ENCODE measurements at places on chromosomes 7 and 10. TPM values are rescaled to one million over a fixed set of nuclear protein-coding genes. Genes with fewer than 3 reads are reported as not detected.

DNA sequence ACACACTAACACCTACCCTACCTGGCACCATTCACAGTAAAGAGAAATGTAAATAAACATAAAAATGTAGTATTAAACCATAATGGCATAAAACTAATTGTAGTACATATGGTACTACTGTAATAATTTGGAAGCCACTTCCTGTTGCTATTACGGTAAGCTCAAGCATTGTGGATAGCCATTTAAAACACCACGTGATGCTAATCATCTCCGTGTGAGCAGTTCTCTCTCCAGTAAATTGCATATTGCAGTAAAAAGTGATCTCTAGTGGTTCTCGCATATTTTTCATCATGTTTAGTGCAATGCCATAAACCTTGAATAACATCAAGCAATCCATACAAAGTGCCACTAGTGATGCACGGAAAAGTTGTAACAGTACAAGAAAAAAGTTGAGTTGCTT lies 75.4 kb downstream of the CFTR start:
- DNase-seq = no peak

GRCh38 chr7:124700655-124701054 lies 64.9 kb downstream of the GPR37 start:
- DNase-seq = no peak

DNA sequence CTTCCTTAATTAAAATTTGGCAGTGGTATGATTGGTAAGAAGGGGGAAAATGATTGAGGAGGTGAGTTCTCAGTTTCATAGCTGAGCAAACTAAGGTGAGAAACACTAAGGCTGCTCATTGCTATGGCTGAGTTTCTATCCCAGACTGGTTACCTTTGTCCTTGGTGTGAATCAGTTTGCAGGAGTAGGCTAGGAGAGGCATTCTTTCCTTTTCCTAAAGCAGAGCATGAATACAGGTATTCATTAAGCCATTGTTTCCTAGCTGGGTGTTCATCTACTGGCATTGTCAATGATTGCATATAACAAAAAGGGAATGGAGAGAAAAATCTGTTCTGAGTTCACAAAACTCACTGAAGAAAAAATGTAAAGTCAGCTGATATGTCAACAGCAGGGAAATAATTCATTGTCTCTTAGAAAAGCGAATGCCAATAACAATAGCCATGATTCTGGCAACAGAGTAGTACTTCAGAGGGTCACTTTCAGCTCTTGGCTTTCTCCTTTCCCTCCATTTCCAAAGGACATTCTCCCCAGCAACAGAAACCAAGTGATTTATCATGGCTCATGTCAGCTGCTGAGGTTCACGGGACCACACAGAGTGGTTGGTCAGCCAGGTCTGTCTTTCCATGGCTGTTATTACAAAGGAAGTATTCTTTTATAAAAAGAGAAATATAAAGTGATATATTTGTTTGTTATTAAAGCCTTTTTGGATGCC lies 234.0 kb downstream of the BICC1 start:
- DNase-seq = no peak

GRCh38 chr7:35617041-35617440 lies 77.9 kb downstream of the HERPUD2 start:
- DNase-seq = no peak

The BMPER gene
- 0.08 TPM for total RNA-seq

DNA sequence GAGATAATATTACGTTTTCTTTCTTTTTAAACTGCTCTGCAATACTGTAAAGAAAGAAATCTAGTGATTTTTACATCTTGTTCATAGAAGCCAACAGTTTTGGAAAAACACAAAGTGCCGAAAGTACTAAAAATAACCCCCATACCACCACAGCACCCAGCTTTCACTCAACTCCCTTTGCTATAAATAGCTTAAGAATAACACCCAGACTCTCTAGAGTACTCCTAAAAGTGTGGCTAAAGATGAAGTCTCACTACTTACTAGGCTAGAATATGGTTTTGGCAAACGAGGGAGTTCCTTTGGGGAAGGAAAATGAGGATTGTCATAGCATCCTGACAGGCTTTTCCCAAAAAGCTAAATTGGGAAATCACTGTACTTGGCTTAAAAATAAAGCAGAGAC lies 151.8 kb upstream of the ANK3 start:
- no peak for DNase-seq

The CDNF gene
- total RNA-seq = not detected

DNA sequence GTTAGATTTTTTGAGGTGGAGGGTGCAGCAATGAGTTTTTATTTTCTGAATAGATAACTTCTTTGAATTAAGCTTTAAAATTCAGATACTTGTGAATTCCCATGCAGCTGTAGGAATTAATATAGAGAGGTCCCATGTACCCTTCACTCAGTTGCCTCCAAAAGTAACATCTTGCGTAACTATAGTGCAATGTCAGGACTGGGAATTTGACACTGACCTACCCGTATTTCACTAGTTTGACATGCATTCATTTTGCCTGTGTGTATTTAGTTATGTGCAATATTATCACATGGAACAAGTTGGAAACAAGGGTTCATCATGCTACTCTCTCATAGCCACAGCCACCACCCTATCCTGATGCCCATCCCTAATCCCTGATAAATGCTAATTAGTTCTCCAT lies 147.1 kb upstream of the IGFBP3 start:
- no peak for DNase-seq

The RBM33 gene
- 6.8 TPM for total RNA-seq

The GJD4 gene
- not detected for total RNA-seq

DNA sequence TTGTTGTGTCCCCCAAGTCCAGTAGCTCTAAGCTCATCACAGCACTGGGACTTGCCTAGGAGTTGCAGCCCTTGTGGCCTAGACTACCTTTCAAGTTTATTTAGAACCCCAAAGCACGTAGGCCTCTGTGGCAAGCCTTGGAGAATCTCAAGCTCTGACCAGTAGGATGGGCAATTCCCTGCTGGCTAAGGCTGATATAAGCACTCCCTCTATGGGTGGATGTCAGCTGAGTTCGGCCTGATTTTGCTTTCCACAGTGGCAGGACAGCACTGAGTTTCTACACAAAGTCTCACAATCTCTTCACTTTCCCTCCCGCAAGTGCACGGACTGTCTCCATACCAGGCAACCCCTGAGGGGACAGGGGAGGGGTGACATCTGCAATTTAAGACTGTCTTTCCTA lies 886.4 kb upstream of the LRRN3 start:
- peak; percentile 17 for DNase-seq
